HT1080 (cell line): ENCODE measurements at places on chromosomes 6 and 20. TPM values are rescaled to one million over a fixed set of nuclear protein-coding genes. Genes with fewer than 3 reads are reported as not detected.

GRCh38 chr6:84801250-84801649 lies 36.9 kb upstream of the TBX18 start:
- peak; percentile 55 for DNase-seq

GRCh38 chr6:42243046-42243445 lies 25.4 kb upstream of the MRPS10 start:
- DNase-seq, result no peak

GRCh38 chr6:19268117-19268516 lies 569.1 kb upstream of the ID4 start:
- DNase-seq, result no peak

GRCh38 chr6:24183584-24183983 lies 57.6 kb downstream of the NRSN1 start:
- no peak for DNase-seq

IBTK gene
- 19.5 and 22.5 TPM in 2 replicates for total RNA-seq

RIMS4 gene
- total RNA-seq, result not detected in 2 replicates

- DNase-seq, result no peak
These were observed 21.0 kb downstream of the RMND1 start for GRCh38 chr6:151430886-151431285.

GRCh38 chr6:23365732-23366131 lies 760.3 kb upstream of the NRSN1 start:
- DNase-seq, result no peak

SPINT3 gene
- total RNA-seq, result not detected in 2 replicates

- DNase-seq, result peak; percentile 33
These were observed 356.1 kb downstream of the CBLN4 start for GRCh38 chr20:55649254-55649653.
